A549 treated with GW870086 at 1 μM for 4 hours (cell line): ENCODE measurements at places on chromosomes 5 and 9. TPM values are rescaled to one million over a fixed set of nuclear protein-coding genes. Genes with fewer than 3 reads are reported as not detected.

The TAF11L14 gene
- not detected in 5 replicates for total RNA-seq

The LHX3 gene
- 0.07 to 0.13 TPM (median 0.08 TPM) in 4 of 5 replicates, not detected in the other for total RNA-seq

The DMRT2 gene
- total RNA-seq, result 0.08 to 0.13 TPM in 2 of 5 replicates, not detected in the others

The RAPGEF1 gene
- total RNA-seq, result 40.7 to 56.4 TPM (median 53.5 TPM) in 5 replicates

The NMUR2 gene
- 0.08 to 0.13 TPM in 2 of 5 replicates, not detected in the others for total RNA-seq

The FAM151B gene
- total RNA-seq, result 1.2 to 2.9 TPM (median 1.6 TPM) in 5 replicates

The ZBED3 gene
- 3.2 to 4.2 TPM (median 3.6 TPM) in 5 replicates for total RNA-seq
